A549 treated with Mapracorat at 1 μM for 4 hours (cell line): ENCODE measurements at places on chromosomes 4 and X. TPM values are rescaled to one million over a fixed set of nuclear protein-coding genes. Genes with fewer than 3 reads are reported as not detected.

Gene GEMIN8
- 8.1 to 10.7 TPM (median 10.1 TPM) in 5 replicates for total RNA-seq

Gene PDE5A
- 0.13 to 0.67 TPM (median 0.32 TPM) in 5 replicates for total RNA-seq

Gene CLCN4
- 3.0 to 4.9 TPM (median 3.4 TPM) in 5 replicates for total RNA-seq

Gene C1QTNF7
- not detected in 5 replicates for total RNA-seq

Gene HPGD
- 67.5 to 80.4 TPM (median 78.1 TPM) in 5 replicates for total RNA-seq

Gene DMD
- not detected in 5 replicates for total RNA-seq

Gene IL13RA2
- total RNA-seq: 0.23 TPM in 1 of 5 replicates, not detected in the others

Gene MAB21L2
- not detected in 5 replicates for total RNA-seq

Gene TMSB15B
- 5.0 to 8.8 TPM (median 6.9 TPM) in 5 replicates for total RNA-seq

Gene STATH
- total RNA-seq: not detected in 5 replicates

Gene EXOC1L
- not detected in 5 replicates for total RNA-seq

Gene CCSER1
- not detected in 5 replicates for total RNA-seq
